ENCODE measurements at places on chromosomes 16 and 17.

DNA sequence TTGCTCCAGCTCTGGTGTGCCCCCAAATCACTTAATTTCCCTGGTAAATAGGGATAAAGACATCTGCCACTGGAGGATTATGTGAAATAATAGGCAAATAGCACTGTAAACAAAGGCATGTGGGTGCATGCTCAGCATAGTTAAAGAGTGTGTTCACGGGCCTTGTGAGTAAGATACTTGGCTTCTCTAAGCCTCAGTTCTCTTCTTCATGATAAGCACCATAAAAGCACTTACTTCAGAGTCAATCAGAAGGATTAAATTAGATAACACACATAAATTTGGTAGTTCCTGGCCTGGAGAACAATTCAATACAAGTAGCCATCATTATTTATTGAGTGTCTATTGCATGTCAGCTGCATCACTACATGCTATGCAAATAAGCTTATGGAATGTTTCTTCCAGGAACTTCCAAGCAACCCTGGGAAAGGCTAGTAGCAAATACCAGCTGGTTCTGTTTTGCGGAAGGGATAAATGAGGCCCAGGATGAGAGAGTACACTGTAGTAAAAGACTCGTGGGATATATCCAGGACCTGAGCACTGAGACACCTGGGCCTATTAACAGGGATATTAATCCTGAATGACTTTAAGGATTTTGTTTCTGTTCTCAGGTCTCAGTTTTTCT is 14.5 kb downstream of the CCL11 start:
- DNase-seq = peak; percentile 55

GRCh38 chr17:70105641-70106040 is 30.6 kb downstream of the KCNJ16 start:
- DNase-seq = no peak

- DNase-seq = peak; percentile 80
Observed at GRCh38 chr16:83835586-83836566, 28.1 kb downstream of the HSBP1 start.

GRCh38 chr17:72158895-72159885 is 38.4 kb downstream of the SOX9 start:
- peak; percentile 42 for DNase-seq

- no peak for DNase-seq
Observed at GRCh38 chr17:39198186-39198566, 707 bp upstream of the CACNB1 start.

- DNase-seq = no peak
Observed at GRCh38 chr16:85710732-85711131, 22.0 kb upstream of the GINS2 start.

DNA sequence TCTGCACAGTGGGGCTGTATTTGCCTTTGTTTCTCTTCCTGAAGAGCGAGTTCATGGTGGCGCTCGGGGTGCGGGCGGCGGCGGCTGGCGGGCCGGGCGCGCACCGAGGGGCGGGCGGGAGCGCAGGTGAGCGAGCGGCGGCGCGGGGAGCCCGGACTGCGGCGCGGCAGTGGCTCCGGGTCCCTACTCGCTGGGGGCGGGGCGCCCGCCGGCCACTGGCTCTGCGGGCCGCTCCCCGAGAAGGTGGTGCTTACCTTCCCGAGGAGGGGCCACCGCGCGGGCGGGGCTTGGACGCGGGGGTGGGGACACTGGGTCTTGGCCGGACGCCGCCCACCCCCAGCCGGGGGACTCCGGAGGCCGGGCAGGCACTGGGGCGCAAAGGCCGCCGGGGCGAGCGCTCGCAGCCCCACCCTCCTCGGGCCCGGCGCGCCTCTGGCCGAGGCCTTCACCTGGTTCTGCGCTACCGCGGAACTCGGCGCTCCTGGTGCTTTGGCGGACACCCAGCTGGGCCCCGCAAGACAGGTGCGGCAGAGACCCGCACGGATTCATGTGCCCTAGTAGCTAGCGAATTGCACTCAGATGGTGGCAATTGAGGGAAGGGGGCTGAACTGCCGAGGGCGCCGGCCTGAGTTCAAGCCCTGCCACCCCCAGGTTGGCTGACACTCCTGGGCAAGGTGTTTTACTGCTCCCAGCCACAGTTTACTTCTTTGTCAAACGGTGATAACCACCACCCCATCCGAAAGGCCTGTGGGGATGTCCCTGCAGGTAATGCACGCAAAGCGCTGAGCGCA is at the start of gene PPL:
PPL (minus strand) TSS at position 158 of the 791 bp plus-strand sequence; CDS start at position 55, 103 bp downstream.
- peak; percentile 38 for DNase-seq

DNA sequence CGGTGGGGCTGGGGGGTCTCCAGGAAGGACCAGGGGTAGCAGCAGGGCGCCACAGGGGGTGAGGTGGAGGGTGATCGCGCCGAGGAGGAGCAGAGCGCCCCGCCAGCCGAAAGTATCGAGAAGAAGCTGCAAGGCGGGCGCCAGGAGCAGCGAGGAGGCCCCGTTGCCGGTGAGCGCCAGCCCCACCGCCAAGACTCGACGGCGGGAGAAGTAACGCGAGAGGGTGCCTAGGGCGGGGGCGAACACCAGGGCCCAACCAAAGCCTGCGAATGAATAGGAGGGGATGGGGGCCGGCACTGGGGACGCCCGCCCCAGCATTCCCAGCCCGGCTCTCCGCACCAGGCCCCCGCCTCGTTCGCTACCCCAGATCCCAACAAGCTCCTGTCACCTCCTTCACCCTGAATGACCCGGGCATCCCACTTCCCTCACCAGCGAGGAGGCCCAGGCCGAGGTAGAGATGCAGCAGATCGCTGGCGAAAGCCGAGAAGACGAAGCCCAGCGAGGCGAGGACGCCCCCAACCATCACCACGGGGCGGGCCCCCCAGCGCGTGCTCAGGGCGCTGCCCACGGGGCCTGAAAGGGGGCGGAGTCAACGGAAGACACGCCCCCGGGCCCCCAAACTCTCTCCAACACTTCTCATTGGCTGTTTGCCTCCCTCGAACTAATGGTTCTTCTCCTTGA is 1.3 kb downstream of the SLC16A11 start:
- DNase-seq = no peak

GRCh38 chr16:22946433-22946832 is 132.5 kb downstream of the HS3ST2 start:
- peak; percentile 9 for DNase-seq

DNA sequence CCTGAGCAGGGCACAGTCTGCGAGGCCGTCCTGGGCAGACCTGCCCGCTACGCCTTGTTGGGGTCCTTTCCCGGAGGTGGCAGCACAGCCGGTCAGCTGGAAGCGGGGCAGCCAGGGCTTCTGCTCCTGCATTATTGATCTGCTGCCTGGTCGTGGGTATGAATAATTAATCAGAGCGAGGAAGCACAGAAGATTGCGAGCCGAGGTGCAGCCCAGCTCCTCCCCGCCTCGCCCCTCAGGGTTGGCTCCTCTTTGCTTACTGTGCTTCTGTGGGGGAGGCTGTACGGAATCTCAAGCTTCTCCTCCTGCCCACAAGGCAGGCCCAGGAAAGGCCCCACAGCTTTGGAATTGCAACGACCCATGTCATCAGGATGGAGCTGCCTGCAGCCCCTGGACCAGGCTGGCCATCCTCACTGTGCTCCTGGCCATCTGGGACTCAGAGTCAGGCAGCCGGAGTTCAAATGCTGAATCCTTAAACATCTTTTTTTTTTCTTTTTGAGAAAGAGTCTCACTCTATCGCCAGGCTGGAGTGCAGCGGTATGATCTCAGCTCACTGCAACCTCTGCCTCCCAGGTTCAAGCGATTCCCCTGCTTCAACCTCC is 25.6 kb downstream of the TRARG1 start:
- DNase-seq = no peak

- DNase-seq = no peak
Observed at GRCh38 chr16:27698266-27698665, 148.3 kb downstream of the KATNIP start.

DNA sequence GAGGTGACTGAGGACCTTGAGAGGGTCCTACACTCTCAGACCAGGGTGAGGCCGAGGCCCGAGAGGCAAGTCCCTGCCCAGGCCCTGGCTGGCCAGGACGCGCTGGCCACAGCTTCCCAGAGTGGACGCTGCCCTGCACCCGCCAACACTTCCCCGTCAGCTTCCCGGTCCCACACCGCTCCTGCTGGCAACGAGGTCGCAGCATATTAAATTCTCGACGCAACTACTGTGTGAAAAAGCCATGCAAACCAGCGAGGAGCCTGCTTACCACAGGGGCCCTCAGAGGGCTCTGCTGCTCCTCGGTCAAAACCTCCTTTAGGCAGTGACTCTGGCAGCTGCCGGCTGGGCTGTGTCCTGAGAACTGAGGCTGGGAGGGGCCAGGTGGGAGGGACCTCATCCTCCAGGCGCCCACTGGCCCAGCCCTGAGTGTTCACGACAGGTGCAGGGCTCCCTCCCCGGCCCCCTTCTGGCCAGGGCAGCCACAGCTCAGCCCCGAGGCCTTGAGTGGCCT is 2.1 kb upstream of the TEX19 start:
- no peak for DNase-seq

DNA sequence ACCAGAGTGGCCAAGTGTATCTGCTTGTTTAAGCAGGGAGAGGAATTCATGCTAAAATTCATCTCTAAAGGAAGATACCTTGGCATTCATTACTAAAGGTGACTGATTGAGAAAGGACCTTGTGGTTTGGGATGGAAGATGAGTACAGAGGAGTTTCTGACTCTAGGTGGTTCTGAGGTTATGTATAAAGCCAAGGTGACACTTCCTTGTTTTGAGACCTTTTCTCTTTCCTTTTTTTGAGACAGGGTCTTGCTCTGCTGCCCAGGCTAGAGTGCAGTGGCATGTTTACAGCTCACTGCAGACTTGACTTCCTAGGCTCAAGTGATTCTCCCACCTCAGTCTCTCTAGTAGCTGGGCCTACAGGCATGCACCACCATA is 9.1 kb downstream of the ABHD15 start:
- DNase-seq = no peak

- peak; percentile 93 for DNase-seq
Observed at GRCh38 chr17:4329838-4330237, 36.6 kb downstream of the UBE2G1 start.

GRCh38 chr17:21454441-21454840 is 78.3 kb downstream of the KCNJ12 start:
- DNase-seq = no peak

DNA sequence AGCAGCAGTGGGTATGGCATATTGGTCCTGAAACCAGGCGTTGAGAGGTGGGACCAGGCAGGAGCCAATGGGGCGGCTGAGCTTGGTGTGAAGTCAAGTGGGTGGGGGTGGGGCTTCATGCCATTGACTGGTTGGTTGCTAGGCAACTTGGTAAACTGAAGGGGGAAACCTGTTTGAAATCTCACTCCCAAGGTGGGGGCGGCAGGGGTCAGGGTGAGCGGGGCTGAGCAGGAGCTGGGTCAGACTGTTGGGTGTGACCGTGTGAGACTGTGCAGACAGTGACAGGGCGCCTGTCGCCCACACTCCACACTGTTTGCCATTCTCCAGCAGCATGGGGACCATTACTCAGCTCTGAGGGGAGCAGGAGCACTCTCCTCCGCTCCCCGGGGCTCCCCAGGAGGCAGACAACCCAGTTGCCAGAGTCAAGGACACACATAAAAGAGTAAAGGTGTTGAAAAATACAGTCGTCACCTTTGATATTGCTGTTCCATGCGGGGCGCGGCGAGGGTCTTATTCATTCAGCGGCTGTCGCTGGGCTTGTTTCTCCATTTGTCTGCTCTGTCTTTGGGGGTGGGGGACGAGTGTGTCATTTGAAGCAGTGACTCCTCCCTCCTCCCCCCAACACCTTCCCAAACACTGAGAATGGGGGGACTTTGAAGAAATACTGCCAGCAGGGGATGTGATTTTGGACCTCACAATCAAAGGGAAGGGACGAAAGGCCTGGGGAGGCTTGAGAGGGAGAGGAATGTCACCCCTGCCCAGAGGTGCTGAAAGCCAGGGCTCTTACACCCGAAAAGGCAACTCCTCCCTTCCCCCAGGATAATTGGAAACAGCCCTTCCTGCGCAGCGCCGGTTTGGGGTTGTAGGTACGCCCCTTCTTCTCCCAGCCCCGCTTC is 1.2 kb upstream of the EFNB3 start:
- peak; percentile 48 for DNase-seq

DNA sequence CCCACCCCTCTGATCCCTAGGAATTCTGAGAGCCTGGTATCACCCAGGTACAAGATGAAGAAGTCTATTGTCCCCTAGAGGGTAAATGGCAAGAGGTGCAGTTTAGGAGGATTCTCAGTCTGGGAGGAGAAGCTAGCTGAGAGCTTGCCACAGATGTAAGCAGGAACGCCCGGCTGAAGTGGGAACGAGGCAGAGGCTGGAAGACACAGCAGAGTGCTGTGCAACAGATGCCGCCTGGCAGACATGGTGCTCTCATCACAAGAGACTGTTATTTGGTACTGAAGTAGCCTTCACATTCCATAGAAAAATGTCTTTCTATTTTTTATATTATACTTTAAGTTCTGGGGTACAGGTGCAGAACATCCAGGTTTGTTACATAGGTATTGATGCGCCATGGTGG is 20.3 kb upstream of the KRT20 start:
- no peak for DNase-seq

- no peak for DNase-seq
Observed at GRCh38 chr16:31767267-31767666, 106.3 kb upstream of the ZNF267 start.

GRCh38 chr17:41520821-41521521 is 2.3 kb upstream of the KRT15 start:
- peak; percentile 84 for DNase-seq

- no peak for DNase-seq
Observed at GRCh38 chr16:10989559-10989958, 45.2 kb downstream of the CLEC16A start.

DNA sequence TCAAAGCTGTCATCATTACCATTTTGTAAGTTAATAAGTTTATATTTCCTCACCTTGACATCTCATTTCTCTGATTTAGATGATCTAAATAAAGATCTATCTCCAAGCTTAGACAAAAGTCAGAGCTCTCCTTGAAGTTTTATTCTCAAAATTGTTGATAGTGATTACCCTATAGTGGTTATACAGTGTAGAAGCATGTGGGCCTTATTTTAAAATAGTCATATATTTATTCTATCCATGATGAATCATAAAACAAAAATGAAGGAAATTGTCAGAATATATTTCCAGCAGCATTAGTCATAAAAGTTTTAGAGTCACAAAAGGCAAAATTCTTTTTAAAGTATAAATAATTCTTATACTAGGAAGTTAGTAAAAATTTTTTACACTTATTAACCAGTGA is 49.0 kb downstream of the RHOT1 start:
- peak; percentile 29 for DNase-seq

GRCh38 chr16:23371368-23371767 is 69.3 kb downstream of the SCNN1B start:
- DNase-seq = no peak

DNA sequence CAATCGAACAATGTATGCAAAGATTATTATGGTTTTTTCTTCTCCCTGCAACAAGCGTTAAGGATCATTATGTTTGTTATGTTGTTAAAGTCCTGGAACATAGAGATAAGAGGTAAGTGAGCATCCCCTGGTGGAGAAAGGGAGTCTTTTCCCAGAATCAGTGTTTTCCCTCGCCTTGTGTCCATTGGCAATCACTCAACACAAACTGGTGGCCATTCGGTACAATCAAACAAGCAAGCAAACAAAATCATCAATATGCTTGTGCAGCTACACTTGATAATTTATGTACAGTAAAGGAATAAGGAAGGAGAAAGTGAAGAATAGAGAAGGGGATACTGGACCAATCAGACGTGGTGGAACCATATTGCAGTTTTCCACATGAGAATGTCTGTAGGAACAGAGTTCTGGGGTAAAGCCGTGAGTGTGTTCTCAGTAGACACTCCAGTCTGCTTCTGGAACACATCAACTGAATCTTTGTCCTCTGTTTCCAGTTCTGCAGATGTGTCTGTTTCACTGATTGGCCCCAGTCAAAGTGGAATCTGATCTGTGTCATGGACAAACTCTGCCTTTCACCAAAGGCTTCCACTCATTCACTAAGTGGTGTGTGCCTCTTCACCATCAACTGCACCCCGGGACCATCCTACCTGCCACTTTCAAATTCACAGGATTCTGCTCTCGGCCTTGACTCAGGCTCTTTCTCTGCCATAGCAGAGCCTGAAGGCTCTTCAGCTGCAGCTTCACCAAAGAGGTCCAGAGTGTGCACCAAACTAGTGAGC is 169.5 kb downstream of the AHSP start:
- DNase-seq = peak; percentile 46

Measured in M059J (cell line).